SIG-M5 (cell line): ENCODE measurements at places on chromosomes 7 and 10.
A peak's percentile ranks its signal among the peaks of the same experiment; 100 is the strongest.

DNA sequence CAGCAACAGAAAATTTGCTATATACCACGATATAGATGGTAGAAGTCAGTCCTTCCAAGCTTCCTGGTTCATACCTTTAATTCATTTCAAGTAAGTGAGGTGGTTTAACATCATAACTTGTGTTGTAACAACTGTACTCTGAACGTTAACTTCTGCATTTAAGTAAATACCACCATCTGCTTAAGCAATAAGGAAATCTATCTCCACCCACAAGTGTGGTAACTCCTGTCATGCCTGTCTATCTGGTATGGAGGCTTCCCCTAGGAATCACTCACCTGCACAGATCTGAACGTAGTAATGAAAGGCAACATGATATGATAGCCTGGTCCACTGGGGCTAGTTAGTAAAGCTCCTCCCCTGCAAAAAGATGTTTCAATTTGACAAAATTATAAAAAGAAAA is 2.3 kb downstream of the ERLIN1 start:
- DNase-seq: peak; percentile 82

DNA sequence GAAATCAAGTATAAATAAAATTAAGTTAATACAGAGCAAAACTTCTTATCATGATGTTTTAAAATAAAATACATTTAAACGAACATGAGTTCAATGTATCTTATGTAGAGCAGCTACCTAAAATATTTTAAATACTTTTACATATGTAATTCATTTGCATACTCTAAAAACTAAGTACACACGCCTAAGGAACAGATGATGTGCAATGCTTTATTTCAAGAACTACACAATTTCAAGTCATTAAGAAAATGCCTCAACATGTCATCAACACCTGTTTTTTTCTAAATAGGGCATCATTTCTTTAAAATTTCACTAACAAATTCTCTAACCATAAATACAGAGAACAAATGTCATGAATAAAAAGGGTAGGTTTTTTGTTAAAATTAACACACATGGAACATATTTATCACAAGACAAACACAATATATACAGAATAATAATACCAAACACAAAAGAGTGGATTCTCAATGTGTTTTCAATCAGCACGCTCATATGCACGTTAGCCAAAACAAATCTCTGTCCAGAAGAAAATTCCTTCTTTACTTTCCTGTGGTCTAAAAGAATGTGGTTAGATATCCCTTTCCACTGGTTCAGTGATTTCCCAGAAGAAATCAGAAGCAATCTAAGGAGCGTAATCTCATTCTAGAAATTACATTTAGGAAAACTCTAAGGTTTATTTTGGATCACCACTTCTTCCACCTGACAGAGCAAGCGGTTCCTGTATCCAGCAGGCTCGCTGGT is 73.0 kb upstream of the PFKP start:
- DNase-seq: no peak

DNA sequence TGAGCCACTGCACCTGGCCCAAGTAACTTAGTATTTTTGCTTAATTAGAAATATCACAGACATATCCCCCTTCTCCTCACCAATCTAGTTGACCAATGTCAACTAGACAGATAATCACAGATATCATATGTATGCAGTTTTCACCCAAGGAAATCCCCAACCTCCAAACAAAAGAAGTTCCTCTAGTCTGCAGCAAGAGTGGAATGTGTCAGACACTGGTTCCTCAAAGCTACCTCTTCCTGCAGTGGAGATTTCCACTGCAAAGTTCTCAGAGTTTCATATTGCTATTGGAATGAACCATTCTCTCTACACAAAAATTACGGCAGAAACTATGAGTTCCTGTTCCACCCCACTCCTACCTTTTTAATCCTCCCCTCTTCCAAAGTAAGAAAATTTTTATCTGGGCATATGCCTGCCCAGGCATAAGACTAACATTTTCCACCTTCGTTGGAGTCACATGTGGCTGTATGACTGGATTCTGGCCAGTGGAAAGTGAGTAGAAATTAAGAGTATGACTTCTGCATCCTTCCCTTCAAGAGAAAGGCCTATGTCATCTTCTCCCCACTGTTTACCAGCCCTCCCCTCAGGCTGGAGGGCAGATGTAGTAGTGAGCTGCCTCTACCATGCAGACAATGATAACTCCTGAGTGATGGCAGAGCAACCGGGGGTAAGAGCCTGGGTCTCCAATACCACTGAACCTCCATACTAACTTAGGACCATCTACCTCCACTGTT is 103.0 kb downstream of the MYOF start:
- no peak for DNase-seq

- DNase-seq: no peak
Measured at GRCh38 chr10:119250641-119251314, 43.4 kb downstream of the GRK5 start.

DNA sequence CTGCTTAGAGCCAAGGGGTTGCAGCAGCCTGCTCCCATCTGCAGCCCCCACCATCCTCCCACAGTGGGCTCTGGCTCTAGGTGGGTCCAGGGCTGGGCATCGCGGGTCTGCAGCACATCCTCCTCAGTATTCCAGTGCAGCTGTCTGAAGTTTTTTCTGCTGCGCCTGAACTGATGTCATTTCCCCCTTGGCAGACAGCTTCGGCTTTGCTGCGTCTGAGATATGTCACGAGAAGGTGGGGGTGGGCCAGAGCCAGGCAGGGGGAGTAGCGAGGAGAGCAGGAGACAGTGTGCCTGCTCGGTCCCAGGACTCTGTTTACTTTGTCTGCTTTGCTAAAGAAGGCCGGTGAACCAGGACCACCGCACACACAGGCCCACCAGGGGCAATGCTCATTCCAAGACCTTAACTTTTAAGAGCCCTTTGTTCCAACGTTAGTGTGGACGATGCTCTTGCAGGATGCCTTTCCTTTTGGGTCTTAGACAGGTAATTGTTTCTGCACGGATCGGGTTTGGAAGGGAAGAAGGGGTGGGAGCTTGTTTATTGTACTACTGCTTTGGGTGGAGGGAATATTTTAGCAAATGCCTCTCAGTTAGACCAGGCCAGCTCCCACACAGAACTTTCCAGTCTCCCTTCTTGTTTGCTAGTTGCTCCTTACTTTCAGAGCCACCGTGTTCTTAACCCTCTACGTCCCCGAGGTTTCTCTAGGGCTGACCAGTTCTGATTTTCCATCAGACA is 32.4 kb downstream of the WBP1L start:
- DNase-seq: no peak

DNA sequence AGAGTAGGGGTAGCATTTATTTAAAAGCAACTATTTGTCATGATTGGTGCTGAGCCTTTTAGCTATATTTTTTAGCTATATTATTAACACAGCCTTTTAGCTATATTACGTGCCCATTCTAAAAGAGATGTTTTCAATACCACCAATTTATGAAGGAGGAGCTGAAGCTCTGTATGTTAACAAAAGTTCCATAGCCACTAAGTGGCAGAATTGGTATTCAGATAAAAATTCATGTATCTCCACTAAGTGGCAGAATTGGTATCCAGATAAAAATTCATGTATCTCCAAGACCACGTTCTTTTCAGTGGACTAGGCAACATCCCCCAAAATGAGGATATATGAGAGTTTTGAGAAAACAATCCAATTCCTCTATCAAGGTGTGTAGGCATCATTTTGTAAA is 268.6 kb downstream of the HGF start:
- DNase-seq: no peak

DNA sequence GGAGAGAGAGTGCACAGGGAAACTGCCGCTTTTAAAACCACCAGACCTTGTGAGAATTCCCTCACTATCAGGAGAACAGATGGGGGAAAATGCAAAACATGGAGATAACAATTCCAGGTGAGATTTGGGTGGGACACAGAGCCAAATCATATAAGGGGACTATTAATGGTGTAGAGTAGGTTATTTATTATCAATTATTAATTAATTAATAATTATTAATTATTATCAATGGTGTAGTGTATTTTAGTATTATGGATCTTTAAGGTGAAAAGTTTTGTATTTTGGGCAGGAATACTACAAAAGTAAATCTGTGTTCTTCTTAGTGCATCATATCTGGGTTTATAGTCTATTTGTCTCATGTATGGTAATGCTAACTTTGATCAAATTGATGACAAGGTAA is 377.7 kb upstream of the KCND2 start:
- DNase-seq: no peak

DNA sequence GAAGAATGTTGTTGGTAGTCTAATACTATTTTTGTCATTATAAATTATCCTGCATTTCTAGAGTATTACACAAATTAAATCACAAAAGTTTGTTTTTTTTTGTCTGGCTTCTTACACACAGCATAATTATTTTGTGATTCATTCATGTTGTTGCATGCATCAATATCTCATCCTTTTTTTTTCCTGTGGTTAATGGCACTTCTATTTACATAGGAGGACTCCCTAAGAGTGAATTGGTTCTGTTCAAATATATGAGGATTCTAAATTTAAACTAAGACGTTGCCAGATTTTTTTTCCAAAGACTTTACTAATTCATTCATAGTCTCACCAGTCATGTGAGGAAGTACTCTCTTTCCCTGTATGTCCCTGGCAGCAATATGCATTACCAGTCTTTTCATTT is 303.3 kb downstream of the GPR37 start:
- DNase-seq: no peak

GRCh38 chr10:132446661-132447445 is 49.9 kb downstream of the PWWP2B start:
- DNase-seq: peak; percentile 4

DNA sequence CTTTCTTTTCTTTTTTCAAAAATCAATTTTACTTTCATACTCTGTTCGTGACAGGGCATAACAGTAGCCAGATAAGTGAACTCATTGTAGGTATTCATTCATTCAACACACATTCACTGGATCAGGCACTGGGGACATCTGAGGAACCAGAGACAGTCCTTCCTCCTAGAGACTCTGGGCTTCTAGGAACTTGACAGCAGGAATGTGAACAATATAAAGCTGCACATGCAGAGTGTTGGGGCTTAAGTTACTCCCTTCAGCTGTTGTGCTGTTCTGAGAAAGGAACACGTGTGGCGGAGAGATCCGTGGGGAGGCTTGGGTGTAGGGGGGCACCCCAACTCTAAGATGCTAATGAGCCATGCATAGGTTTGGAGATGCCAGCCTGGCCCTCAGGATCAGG is 120.4 kb downstream of the PKD1L1 start:
- DNase-seq: no peak

- DNase-seq: peak; percentile 13
Measured at GRCh38 chr10:98349508-98349922, 65.5 kb downstream of the PYROXD2 start.

DNA sequence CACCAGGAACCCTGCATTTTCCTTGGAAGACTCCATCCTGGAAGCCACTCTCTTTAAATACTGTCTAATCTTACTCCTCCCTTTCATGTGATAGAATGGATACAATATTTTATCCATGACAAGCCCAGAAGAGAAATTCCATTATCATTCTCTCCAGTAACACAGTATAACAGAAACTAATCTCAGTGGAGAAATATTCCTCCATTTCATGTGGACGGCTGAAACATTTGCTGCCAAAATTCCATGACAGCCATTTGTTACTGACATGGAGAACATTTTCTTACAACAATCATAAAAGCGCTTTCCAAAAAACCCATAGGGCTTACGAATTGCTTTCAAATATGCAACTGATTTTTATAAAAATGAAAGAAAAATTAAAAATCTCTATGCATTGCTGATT is 392.8 kb upstream of the KLF6 start:
- no peak for DNase-seq

DNA sequence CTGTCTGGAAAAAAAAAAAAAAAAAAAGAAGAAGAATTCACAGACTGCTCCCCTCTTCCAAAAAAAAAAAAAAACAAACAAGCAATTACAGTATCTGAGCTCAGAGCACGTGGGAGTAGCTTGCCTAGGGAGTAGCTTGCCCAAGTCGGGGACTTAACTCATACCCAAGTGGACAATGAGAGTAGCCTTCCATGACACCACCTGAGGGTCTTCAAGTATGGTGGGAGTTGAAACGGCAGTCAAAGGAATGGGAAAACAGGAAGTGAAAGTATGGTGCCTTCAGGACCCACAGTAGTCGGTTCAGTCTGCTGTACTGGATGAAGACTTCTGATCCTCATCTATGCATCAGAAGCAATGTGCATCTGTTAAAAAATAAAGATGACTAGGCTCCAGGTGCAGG is 10.6 kb downstream of the VOPP1 start:
- no peak for DNase-seq

DNA sequence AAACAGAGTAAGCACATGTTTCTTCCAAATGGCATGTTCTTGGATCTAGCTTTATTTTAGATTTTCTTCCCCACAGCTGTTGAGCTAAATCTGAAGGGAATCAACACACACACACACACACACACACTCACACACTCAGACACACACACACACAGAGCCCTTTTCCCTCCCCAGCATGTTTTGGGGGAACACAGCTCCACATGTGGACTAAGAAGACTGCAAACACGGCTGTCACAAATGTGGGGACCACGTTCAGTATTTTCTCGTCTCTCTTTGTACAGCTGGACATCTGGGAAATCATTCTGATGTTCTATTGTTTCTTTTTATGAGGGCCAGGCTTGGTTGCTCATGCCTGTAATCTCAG is 116.3 kb downstream of the ABLIM1 start:
- no peak for DNase-seq

DNA sequence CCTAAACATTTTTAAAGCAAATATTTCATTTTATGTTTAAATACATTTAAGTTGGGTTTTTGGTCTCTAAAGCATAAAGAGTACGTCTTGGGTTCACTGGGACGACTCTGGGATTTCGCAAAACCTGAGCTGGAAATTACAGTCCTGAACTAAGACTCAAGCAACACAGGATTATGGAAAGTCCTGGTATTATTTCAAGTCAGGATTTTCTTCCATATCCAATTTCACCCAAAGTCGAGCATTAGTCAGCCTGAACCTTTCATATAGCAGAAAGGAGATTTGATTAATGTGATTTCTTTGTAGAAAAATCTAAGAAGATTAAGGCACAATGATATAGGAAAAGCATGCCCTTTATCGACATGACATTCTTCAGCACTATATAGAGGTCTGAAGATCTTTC is 100.0 kb downstream of the MTERF1 start:
- no peak for DNase-seq

DNA sequence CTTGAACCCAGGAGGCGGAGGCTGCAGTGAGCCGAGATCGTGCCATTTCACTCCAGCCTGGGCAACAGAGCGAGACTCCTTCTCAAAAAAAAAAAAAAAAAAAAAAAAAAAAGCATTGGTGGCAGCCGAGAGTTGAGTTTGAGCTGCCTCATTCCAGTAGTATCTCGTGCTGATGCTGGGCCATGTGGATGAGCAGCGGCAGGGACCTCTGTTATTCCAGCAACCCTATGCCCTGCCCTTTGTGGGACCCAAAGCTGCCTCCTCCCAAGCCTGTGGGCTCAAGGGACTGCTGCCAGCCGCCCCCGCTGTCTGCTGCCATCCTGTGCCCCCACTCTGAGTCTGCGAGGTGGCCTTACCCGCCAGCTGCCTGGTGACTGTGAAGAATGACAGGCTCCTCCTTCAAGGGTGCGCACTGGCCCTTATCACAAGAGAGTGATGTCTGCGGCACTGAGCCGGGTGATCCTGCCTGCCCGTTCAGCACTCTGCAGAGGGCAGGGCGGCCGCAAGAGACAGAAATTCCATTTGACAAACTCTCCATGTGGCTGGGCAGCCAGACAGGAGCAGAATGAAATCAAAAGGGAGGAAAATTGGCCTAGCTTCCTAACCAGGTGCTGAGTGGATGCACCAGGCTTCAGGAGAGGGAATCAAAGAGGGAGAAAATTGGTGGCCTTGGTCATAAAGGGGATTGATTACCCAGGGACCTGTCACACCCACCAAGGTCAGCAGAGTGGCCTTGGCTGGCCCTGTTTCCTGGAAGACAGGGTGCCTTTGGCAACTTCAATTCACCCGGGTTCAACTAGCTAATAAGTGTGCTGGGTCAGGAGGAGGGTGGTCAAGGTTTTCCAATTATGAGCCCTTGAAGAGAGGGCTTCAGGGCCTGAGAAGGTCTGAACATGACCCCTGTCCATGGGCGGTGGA is 65.3 kb upstream of the ZMIZ1 start:
- no peak for DNase-seq
